ENCODE measurements at places on chromosomes 1 and 21.
A peak's percentile ranks its signal among the peaks of the same experiment; 100 is the strongest.

- no peak for DNase-seq
These were observed 67.6 kb downstream of the POFUT2 start for GRCh38 chr21:45220071-45220481.

DNA sequence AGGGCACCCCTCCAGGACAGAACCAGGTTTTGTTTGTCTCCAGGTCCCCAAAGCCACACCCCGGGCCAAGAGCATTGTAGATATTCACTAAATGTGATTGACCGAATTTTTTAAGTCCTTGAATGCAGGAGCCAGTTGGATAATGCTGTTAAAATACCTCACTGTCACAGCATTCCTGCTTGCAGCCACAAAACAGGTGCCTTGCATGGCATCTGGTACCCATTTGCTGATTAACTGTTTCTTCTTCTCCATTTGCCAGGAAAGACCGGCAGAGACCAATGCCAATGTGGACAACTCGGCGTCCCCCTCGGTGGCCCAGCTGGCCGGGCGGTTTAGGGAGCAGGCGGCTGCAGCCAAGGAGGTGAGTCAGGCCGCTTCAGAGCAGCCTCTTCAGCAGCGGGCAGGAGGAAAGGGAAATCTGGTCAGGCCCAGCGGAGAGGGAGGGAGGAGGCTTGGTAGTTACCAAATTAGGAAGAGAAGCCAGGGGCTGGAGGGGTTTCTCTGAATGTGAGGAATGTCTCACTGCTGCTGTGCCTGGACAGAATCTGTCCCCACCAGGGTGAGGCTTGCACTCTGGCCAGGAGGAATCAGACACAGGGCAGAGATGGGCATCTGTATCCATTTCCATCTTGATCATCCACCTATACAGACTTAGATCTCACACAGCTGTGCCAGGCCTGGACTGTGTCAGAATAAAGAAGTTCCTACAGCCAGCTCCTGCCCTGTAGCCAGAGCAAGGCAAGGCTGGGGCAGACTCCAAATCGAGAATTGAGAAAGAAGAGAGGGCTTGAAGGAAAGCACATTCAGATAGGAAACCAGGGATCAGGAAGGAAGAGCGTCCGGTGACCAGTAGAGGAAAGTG is 37.9 kb upstream of the MPZL1 start:
- DNase-seq, result no peak

DNA sequence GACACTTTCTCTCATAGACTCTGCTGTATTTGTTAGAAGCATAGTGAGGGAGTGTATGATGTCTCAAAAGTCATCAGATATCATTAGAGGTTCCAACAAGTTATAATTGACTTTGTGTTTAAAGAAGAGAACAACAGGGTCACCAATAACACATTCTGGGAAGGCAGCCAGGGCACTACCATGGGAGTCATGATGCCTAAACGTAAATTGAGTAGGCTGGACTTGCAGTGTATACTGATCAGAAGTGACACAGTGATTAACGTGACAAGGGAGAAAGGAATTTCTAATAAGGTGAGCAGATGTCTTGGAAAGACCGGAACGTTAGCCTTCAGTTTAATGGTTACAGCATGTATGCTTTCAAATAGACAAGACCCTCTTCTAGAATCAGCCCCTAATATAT is 973.2 kb downstream of the NCAM2 start:
- DNase-seq, result no peak

DNA sequence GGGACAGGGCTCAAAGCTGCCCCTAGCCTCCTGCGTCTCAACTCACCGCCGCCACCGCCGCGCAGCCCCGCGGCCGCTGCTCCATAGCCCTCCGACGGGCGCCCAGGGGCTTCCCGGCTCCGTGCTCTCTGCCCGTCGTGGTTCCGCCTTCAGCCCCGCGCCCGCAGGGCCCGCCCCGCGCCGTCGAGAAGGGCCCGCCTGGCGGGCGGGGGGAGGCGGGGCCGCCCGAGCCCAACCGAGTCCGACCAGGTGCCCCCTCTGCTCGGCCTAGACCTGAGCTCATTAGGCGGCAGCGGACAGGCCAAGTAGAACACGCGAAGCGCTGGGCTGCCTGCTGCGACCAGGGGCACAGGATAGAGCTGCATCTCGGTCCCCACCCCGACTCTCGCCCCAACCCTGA is at the start of gene TNFRSF25:
TSS of gene TNFRSF25 (minus strand) at position 151 of the 400 bp plus-strand sequence. CDS start at position 85, 66 bp downstream.
- DNase-seq, result peak; percentile 66

GRCh38 chr21:35929901-35930300 is 130.4 kb downstream of the SETD4 start:
- DNase-seq, result no peak

- DNase-seq, result no peak
These were observed 7.0 kb upstream of the PLEKHA6 start for GRCh38 chr1:204366759-204367158.

- no peak for DNase-seq
These were observed 21.5 kb downstream of the SPATA45 start for GRCh38 chr1:212825798-212826452.

DNA sequence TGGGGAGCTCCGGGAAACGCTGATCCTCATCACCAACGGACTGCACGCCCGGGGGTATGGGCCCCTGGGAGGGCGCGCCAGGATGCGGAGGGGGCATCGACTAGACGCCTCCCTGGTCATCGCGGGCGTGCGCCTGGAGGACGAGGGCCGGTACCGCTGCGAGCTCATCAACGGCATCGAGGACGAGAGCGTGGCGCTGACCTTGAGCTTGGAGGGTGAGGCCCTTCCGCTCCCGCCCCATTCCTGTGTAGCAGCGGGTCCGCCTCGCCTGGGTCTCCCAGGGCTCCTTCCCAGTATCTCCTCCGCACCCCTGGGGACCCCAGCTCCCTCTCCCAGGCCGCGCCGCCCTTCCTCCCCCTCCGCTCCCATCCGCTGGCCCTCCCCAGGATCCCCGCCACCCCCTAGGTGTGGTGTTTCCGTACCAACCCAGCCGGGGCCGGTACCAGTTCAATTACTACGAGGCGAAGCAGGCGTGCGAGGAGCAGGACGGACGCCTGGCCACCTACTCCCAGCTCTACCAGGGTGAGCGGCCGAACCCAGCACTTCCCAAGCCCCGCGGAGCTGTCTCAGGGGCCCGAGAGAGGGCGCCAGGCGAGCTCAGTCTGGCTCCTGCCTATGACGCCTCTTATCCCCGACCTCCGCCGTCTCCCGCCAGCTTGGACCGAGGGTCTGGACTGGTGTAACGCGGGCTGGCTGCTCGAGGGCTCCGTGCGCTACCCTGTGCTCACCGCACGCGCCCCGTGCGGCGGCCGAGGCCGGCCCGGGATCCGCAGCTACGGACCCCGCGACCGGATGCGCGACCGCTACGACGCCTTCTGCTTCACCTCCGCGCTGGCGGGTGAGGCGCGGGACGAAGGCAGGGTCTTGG is 5.0 kb downstream of the HAPLN2 start:
- DNase-seq, result no peak

DNA sequence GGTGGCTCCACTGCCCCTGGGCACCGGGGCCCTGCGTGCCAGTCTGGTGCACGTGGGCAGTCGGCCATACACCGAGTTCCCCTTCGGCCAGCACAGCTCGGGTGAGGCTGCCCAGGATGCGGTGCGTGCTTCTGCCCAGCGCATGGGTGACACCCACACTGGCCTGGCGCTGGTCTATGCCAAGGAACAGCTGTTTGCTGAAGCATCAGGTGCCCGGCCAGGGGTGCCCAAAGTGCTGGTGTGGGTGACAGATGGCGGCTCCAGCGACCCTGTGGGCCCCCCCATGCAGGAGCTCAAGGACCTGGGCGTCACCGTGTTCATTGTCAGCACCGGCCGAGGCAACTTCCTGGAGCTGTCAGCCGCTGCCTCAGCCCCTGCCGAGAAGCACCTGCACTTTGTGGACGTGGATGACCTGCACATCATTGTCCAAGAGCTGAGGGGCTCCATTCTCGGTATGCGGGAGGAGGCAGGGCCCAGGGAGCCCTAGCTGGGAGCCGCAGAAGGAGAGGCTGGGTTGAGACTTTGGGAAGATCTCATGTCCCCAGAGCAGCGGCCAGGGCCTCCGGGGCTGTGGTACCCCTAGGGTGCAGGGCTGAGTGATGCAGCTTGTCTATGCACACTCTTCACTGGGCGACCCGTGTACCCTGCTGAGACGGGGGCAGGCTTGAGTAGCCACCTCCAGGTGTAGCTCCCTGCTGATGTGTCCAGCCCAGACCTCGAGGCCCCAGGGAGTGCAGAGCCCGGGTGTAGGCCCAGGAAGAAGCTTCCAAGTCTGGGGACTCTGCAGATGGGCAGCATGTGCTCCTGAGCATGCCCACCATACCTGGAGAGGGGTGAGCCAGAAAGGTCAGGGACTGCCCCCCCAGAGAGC is 1.8 kb downstream of the VWA1 start:
- no peak for DNase-seq

DNA sequence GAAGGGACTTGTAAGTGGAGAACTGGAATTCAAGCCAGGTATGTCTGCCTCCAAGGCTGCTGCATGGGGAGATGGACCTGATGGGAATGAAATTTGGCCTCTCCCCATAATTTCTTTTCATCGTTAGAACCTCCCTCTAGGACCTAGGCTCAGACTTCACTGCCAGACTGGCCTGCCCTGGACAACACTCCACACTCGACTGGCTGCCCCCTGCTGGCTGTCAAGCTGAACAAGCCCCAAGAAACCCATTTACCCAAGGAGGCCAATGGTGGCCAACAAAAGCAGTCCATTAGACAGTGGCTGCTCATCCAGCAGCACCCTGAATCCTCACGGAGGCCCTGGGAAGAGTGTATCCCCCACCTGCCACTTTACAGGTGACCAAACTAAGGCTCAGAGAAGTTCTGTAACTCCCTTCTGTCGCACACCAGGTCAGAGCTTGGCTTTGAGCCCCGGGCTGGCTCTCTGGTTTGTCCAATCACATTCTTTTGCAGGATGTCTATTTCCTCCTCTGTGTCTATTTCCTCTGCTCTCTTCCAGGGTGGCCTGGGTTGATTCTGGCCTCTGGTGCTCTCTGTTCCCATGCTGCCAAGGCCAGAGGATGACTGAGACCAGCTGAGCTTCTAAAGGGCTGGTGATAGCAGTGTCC is 3.8 kb downstream of the RNF186 start:
- DNase-seq, result peak; percentile 20

GRCh38 chr1:19009882-19010321 is 53.4 kb upstream of the IFFO2 start:
- DNase-seq, result no peak

DNA sequence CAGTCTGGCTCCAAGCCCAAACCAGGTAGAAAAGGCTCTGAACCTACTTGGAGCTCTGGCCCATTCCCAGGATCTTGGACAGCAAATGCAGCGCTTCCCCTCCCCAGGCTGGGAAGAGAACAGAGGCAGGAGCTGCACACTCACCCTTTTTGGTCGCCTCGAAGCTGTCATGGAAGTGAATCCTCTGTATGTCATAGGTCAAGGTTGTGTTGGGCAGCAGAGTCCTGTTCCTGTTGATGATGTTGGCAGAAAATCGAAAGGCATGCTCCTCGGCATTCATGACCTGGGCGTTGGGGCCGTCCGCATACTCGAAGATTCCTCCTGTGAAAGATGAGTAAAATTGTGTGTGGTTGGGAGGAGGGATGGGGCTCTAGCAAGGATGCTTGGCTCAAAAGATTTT is 143.5 kb downstream of the GRIK3 start:
- no peak for DNase-seq

- no peak for DNase-seq
These were observed 21.3 kb downstream of the LSS start for GRCh38 chr21:46207006-46207919.

GRCh38 chr1:98538106-98538505 is 123.4 kb upstream of the SNX7 start:
- DNase-seq, result no peak

DNA sequence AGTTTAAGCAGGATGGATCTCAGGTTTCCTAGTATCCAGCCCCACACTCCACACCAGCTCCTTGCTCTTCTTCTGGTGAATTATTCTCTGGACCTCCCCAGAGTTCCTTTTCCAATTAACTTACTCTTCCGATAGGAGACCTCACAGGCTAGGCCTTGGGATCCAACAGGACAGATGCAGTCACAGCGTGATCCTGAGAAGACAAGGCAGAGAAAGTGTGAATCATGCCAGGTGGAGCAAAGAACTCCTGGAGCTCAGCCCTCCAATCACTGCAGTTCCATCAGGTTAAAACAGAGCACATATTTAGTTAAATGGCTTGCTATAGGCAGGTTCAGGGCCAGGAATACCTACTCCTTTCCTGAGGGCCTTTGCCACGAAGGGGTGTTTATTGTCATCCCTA is 34.1 kb downstream of the C8B start:
- no peak for DNase-seq

Data from activated effector memory CD4-positive, alpha-beta T cell treated with Interleukin-2 at 50 U/mL for 16 hours (primary cell).